ENCODE measurements at places on chromosomes 5 and 9.

GRCh38 chr5:153625826-153626354 is 135.4 kb downstream of the GRIA1 start:
- DNase-seq, result no peak

GRCh38 chr5:79050498-79050897 is 19.0 kb downstream of the DMGDH start:
- DNase-seq, result no peak

DNA sequence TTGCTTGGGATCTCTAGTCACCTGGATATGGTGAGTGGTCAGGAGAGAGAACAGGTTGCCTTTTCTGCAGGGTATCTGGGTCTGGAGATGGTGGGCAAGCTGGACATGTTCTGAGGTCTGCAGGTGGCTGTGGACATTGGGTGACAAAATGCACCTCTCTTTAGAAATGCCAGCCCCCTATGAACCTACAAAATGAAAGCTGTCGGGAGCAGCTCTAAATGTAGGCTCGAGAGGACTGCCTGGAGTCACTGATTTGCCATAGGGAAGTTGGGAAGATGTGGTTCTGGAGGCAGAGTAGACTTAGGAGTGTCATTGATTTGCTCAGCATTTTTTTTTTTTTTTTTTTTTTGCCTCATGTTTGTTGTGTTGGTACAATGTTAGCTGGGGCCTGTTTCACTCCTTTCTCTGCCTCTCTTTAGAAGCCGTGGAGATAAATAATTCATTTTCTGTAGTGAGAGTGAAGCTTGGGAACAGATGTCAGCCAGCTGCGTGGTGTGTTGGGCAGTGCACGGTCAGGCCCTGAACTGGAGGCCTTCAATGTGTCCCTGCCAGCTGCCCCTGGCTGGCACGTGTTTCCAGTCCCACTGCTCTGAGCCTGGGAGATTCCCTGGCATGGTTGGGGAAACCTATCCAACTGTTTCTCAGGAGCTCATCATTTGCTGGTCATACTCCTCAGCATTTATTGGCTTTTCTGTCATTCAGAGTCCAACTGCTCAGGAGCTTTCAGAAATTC is 5.4 kb downstream of the RGS3 start:
- DNase-seq, result no peak

GRCh38 chr5:96133341-96134079 is 171.9 kb upstream of the ELL2 start:
- DNase-seq, result no peak

- DNase-seq, result peak; percentile 22
Observed at GRCh38 chr5:73821003-73821402, 195.0 kb downstream of the ARHGEF28 start.

GRCh38 chr5:150404535-150404934 is 8.2 kb downstream of the CD74 start:
- DNase-seq, result no peak

DNA sequence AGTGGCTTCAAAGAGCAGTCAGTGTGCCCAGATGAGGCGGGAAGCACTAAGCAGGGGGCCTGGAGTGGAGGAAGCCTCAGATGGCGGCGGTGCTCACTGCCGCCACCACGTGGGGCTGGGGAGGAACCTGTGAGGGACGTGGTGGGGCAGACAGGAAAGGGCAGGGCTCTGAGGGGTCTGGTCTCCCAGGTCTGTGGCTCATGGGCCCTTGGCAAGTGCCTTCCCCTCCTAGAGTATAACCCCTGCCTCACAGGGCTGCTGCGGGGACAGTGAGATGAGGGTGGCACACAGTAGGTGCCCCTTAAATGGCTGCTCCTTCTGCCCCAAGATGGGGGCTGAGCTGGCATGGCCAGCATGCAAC is 26.6 kb downstream of the NR5A1 start:
- peak; percentile 14 for DNase-seq

GRCh38 chr5:5141625-5142525 is 1.7 kb downstream of the ADAMTS16 start:
- peak; percentile 45 for DNase-seq

- DNase-seq, result no peak
Observed at GRCh38 chr5:178426326-178427130, 163.7 kb downstream of the COL23A1 start.

GRCh38 chr9:34157318-34157717 is 21.5 kb upstream of the UBAP1 start:
- DNase-seq, result no peak

DNA sequence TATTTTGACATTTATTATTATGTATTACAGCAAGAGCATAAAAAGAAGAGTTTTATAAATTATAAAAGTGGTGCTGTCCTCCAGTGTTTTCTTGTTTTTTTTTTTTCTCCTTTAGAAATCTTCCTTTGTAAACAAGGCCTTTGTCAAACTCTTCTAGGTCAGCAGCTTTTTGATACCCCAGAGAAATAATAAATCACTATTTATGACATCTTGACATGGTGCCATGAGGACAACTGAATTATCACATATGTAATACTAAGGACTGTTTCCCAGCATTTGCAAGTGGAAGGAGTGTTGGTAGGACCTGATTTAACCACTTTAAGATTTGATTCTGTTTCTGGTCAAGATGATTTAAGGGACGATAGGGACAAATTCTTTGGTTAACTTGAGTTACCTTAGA is 4.6 kb downstream of the SMARCA2 start:
- DNase-seq, result no peak

DNA sequence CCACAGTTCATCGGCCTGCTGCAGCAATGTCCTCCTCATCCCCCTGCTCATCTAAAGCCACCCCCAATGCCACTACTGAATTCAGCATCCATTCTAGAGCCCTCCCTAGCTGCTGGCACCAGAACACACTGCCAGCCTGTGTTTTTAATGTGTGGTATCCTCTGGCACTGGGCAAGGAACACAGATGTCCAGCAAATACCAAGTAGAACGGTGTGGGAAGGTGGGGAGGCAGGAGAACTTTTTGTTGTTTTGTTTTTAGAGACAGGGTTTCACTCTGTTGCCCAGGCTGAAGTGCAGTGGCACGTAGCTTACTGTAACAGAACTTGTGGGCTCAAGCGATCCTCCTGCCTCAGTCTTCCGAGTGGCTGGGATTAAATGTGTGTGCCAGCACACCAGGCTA is 4.7 kb downstream of the HDHD3 start:
- no peak for DNase-seq

- no peak for DNase-seq
Observed at GRCh38 chr9:99851500-99851822, 29.8 kb downstream of the NR4A3 start.

DNA sequence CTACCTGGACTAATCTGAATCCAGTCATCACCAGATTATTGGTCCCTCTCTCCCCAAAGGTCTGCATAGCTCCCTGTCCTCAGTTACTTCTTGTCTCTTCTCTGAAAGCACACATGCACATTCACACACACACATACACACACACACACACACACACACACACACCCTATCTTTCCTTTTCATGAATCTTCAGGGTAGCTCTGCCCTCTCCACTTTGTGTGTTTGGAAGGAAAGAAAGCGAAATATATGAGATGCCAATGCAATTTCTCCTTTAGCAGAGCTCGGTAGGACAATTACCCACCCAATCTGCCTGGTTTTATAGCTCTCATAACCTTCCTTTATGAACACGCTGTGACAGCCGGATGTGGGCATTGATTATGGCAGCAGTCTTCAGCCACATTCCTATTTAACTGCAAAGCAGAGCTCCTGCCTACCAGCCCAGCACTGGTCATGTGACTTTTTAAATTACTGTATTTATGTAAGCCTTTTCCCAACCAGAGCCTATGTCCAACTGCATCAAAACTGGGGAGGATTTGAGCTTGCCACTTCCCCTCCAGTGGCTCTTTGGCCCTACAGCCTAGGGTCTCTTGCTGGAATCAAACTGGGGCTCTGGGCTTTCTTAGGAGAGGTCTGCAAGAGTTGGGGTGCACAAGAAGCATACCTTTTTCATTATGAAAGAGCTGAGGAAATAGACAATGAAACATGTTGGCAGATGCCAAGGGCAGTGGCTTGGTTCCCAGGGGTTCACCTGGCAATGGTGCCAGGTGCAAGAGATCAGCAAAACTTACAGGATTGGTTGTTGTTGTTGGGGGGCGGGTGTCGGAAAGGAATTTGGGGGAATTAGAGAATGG is 20.8 kb upstream of the MATR3 start:
- DNase-seq, result no peak

- no peak for DNase-seq
Observed at GRCh38 chr5:173736923-173737412, 120.5 kb upstream of the BOD1 start.

DNA sequence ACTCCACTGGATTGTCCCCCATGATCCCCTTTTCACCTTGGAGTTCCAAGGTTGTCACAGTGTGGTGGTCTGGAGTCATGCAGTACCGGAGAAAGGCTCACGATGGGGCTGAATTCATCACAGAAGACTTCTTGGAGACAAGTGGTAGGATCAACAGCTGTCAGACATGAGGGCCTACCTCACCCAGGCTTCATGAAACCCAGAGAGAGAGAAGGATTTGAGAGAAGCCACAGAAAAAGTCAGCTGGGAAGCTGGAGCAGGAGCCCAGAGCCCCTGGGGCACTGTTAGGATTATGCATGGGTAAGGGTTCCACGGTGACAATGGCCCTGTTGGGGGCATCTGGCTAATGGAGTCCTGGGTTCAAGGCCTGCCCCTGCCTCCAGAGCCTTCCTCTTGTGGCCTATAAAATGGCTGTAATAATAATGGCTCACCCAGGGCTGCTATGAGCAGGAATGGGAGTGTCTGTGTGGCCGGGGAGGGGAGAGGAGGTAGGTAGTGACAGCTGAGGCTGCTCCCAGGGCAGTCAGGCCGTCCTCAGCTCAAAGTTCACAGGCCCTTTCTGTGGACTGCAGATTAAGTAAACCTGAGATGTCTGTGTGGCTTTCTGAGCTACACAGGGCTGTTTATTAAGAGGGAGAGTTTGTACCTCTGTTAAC is 910 bp downstream of the TRIM14 start:
- no peak for DNase-seq

- no peak for DNase-seq
Observed at GRCh38 chr5:133828722-133829121, 139.7 kb downstream of the C5orf15 start.

DNA sequence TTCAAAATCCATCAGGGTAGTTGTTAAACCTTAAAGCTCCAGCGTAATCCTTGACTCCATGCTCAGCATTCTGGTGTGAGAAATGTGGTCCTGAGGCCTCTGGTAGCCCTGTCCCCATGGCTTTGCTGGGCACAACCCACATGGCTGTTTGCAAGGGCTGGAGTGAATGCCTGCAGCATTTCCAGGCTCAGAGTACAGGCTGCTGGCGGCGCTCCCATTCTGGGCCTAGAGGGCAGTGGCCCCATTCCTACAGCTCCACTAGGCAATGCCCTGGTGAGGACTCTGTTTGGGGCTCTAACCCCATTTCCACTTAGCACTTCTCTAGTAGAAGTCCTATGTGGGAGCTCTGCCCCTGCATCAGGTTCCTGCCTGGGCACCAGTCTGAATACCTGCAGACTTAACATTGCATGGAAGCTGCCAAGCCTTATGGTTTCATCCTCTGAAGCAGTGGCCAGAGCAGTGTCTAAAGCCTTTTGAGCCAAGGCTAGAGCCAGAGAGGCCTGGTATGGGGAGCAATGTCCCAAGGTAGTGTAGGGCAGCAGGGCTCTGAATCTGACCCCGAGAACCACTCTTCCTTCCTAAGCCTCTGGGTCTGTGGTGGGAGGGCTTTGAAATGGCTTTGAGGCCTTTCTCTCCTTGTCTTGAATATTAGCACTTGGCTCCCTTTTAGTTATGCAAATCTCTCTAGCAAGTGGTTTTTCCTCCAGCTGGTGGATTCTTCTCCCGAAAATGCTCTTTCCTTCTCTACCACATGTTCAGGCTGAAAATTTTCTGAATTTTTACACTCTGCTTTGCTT is 5.8 kb upstream of the ALDH1A1 start:
- no peak for DNase-seq

DNA sequence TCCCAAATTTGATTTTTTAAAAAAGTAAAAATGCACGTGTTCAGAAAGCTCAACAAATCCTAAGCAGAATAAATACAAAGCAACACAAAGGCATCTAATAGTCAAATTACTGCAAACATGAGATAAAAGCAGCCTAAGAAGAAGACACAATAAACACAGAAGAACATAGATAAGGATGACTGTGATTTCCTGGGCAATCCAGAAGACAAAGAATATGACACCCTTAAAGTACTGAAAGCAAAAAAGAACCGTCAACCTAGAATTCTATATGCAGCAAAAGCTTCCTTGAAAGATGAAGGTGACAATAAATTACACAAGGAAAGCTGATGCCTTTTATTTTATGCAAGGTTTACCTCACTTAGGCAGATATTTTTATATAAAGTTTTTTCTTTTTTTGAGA is 58.2 kb downstream of the NACC2 start:
- DNase-seq, result no peak

DNA sequence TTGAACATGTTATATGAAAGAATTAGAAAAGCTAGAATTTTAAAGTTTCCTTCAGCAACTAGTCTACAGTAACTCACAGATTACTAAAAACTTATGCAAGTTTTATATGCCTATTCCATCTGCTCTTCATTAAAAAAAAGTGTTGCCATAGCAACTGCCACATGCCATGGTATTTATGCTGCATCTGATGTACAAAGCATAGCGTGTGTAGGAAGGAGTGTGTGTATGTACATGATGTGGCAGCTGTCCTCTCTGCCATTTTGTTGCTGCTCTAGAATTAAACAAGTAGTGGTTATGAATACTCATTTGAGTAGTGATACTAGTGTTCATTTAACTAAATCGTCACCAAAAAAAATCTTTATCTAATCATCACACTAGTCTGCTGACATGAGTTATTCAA is 593.5 kb downstream of the CETN3 start:
- DNase-seq, result no peak

DNA sequence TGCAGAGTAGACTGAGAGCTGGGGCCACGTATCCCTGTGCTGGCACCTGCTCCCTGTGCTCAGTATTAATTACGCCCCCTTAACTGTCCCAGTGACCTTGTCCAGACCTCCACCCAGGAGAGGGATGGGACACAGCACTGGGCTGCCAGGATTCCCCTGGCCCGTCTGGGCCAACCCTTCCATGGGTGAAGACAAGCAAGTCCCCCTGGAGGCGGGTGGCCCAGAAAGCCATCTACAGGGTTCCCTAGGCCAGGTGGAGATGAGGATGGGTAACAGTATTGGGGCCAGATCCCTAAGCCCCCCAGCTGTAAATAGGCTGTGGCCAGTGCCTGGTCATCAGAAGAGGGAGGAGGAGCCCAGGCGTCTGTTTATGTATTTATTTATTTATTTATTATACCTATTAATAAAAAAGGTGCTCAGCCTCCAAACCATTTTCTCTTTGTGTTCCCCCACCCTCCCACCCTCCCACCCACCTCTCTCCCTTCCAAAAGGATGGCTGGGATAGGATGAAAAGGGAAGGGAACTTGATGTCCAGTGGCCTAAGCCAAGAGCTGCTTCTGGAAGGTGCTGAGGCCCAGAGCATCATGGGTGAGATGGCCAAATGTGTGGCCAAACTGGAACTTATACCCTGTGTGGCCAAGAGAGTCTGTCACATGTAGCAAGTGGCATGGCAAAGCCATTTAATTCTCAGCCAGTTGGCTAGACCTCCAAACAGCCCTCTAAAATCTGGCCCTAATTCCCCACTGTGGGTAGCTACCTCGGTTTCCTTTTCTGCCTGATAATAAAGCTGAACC is 43.4 kb upstream of the TESK1 start:
- DNase-seq, result no peak

- DNase-seq, result no peak
Observed at GRCh38 chr9:113677057-113677456, 199.1 kb upstream of the ZNF618 start.

GRCh38 chr5:115484368-115484767 is 60.2 kb downstream of the FEM1C start:
- DNase-seq, result no peak

- DNase-seq, result peak; percentile 76
Observed at GRCh38 chr5:96660971-96661854, 963 bp upstream of the CAST start.

GRCh38 chr5:102799017-102799416 is 43.9 kb downstream of the PAM start:
- no peak for DNase-seq

- no peak for DNase-seq
Observed at GRCh38 chr9:69542942-69543704, 129.0 kb downstream of the APBA1 start.

Measured in endothelial cell of umbilical vein (primary cell).